ENCODE measurements at places on chromosomes 12 and 14.

- DNase-seq: peak; percentile 66
Observed at GRCh38 chr12:25322918-25323531, 72.3 kb upstream of the KRAS start.

DNA sequence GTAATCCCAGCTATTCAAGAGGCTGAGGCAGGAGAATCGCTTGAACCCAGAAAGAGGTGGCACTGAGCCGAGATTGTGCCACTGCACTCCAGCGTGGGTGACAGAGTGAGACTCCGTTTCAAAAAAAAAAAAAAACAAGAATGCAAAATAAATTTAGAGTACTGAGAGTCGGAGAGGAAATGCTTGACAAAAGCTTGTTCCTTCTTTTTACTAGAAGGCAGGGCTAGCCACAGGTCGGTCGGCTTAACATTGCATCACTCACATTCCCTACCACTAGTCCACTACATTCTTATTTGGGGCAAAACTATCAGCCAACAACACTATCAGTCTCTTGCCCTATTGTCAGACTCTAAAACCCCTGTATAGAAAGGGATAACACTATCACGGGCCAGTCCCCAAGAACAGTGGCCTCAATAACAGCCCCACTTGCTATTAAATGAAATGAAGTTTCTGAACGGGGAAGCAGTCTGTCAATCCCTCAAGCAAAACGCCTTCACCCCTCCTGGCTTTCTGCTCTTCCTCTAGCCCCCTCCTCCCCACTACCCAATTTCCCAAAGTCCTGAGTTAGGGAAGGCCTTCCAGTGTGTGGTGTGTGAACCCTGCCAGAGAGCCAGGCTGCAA lies 1.0 kb downstream of the RNF41 start:
- peak; percentile 56 for DNase-seq

- no peak for DNase-seq
Observed at GRCh38 chr12:66190519-66191370, 1.7 kb downstream of the IRAK3 start.

GRCh38 chr14:87113286-87113685 lies 879.7 kb downstream of the GALC start:
- no peak for DNase-seq

DNA sequence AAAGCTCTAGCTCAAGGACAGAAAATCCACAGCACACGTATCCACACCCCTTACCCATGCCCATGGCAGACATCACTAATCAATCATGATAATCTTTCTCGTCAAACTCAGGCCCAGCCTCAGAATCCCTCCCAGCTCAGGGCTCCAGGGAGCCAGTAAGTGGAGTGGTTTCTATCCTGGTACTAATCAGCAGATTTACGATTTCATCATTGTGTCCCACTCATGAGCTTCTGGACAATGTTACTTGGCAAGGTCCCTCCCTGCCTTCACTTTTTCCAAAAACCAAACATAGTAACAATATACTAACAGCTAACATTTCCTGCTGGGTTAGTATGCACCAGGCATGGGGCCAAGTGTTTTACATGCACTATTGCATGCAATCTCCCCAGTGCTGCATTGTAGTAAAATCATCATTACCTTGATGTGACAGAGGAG lies 45.8 kb upstream of the NCOR2 start:
- DNase-seq: peak; percentile 90

- DNase-seq: no peak
Observed at GRCh38 chr14:102557434-102558226, 34.8 kb upstream of the RCOR1 start.

- DNase-seq: no peak
Observed at GRCh38 chr14:28767030-28767852, 654 bp downstream of the FOXG1 start.

- DNase-seq: peak; percentile 27
Observed at GRCh38 chr14:61925043-61925442, 162.8 kb downstream of the SNAPC1 start.

DNA sequence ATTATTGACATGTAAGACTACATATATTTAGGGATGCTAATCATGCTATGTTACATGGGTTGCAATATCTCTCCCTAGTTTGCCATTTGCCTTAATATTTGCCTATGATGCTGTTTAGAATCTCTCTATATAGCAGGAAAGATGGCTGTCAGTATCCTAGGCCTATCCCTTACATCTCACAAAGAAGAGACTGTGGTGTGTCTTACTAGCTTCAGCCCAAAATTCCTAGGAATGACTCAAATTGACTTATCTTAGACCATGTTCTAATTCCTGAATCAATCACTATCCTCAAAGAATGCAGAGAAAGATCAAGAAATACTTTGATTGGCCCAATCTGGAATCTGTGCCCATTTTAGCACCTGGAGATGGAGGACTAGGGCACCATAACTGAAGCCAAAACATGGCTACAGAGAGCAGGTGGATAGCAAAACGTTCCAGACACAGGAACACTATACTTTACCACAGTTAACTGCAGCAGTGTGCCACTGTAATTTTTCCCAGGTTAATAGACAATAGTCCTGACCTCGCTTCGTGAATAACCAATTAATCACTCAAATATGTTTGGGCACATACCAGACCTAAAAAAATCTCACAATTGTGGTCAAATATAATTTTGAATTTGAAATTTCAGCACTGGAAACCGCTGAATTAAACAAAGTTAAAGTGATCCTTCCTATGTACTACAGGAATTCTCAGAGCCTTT lies 32.7 kb upstream of the GLIPR1 start:
- peak; percentile 43 for DNase-seq

GRCh38 chr14:69288956-69289705 lies 29.2 kb downstream of the GALNT16 start:
- DNase-seq: peak; percentile 38

DNA sequence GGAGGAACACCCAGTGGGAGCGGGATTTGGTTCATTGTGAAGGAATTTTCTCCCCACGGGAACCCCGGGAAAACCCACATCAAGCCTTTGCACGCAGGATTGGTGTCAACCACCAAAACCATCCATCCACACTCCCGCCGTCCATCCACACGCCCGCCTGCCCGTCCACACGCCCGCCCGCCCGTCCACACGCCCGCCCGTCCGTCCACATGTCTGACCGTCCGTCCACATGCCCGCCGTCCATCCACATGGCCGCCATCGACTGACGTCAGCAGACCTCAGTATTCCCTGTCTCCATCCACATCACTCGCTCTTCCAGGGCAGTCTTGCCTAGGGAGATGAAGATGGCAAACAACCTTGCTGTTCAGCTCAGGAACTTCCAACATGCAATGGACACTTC lies 6.7 kb upstream of the GPR132 start:
- no peak for DNase-seq

DNA sequence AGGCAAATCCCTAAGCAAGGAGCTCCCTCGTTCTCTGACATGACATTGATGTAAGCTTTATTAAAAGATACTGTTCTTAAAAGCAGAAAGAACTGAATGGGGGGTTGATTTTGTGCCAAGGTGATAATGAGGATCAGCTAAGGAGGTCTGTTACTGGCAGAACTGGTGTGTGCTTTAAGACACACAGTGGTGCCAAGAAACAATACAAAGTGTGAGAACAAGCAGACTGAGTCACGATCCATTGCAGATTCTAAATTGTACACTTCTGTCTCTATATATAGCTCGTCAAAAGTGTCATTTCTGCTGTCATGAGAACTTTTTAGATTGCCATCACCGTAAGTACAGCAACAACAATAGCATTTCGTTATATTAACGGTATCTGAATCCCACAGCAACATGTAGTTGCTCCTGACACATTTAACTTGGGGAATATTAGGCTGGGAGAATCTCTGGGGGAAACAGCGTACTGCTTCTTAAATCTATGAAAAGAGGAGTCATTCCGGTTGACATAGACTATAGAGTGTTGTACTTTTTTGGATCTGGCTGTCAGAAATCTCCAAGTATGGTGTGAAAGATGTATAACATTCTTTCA lies 151.3 kb upstream of the PRKD1 start:
- no peak for DNase-seq

GRCh38 chr14:96666088-96666487 lies 131.1 kb upstream of the VRK1 start:
- DNase-seq: no peak

GRCh38 chr14:81476816-81477215 lies 56.8 kb downstream of the SEL1L start:
- DNase-seq: no peak

DNA sequence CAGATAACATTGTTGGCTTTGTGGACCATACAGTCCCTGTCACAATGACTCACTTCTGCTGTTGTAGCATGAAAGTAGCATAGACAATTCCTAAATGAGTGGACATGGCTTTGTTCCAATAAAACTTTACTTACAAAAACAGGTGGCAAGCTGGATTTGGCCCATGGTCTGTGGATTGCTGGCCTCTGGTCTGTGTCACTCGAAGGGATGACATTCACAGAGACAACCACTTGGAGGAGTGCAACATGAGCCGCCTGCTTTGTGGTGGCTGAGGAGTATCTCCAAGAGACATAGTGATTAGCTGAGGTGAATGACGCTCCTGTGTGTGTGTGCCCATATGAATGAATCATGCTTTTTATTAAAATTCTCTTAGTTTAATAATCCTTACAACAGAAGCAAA lies 81.3 kb upstream of the NRXN3 start:
- no peak for DNase-seq

GRCh38 chr14:105075379-105076295 lies 10.4 kb upstream of the GPR132 start:
- peak; percentile 40 for DNase-seq

- DNase-seq: peak; percentile 62
Observed at GRCh38 chr14:68757618-68758081, 35.2 kb downstream of the ZFP36L1 start.

DNA sequence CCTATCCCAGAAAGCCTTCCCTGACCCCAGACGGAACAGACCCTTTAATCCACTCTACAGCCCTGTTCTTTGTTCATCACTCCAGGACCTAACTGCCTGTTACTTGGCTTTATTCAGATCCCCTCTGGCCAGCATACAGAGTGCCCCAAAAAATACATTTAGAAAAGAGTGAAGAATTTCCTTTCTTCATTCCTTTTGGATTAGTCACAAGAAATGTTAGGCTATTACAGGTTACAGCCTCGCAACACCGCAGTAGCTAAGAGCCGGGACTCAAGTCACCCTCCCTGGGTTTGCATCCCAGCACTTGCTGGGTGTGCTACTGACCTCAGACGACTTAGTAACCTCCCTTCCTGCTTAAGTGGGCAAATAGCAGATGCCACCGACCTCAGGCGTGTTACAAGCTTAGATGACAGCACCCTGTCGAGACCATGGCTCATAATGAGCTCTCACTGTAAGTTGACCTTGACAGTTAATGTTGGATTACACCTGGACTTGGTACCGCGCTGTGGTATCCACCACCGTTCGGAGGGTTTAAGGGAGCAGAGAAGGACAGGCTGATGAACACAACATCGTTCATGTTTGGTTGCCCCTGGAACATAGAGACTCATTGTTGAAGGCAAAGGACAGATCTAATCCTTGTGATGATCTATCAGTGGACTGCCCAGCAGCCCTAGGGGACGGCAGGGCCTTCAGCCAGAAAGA lies 12.9 kb downstream of the GLRX5 start:
- DNase-seq: peak; percentile 52

- DNase-seq: no peak
Observed at GRCh38 chr14:61611880-61612630, 83.3 kb upstream of the HIF1A start.

GRCh38 chr12:128661226-128661569 lies 162.6 kb downstream of the SLC15A4 start:
- DNase-seq: no peak

- DNase-seq: no peak
Observed at GRCh38 chr14:106556665-106557289, 1030.4 kb downstream of the TMEM121 start.

DNA sequence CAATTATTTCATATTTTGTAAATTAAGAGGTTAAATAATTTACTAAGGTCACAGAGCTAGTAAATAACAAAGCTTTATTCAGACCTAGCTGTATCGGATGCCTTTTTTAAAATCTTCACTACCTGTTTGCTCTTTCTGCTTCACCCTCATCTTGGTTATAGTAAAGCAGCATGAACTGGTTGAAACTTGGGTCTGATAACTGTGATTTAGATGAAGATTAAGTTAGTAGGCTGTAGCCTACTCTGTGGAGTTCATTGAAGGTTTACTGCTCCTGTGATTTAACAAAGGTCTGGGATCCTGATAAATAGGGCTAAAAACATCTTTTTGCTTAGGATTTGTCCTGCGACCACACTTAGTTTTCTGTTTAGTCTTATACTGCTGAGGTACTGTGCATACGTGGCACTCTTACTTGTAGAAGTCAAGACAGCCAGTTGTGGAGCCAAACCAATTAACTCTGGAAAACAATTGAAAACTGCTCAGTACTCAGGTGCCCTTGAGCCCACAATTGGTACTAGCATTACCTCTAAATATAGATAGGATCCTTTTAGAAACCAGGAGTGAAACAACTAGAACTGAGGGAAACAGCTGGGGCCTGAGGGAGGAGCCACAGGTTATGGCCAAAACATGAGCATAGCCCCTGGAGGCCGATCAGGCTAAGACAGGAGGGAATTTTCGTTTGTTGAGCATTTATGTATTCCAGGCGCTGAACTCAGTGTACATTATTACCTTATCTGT lies 2.3 kb downstream of the SPATS2 start:
- peak; percentile 36 for DNase-seq

DNA sequence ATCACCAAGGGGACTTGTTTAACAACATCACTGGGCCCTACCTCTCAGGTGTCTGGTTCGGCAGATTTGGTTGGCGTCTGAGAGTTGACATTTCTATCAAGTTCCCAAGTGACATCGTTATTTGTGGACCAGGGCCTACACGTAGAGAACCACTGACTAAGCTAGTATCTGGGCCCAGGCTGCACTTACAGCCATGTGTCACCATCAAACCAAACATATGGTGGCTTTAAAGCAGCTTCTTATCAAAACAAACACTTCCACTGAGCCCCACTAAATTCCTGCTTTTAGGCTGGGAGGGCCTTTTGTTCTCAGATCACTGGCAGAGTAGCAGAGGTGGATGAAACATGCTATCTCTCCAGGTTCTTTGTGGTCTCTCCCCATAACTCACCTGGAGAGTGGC lies 220.5 kb downstream of the PELI2 start:
- no peak for DNase-seq

- no peak for DNase-seq
Observed at GRCh38 chr12:42222724-42223123, 15.3 kb downstream of the YAF2 start.

DNA sequence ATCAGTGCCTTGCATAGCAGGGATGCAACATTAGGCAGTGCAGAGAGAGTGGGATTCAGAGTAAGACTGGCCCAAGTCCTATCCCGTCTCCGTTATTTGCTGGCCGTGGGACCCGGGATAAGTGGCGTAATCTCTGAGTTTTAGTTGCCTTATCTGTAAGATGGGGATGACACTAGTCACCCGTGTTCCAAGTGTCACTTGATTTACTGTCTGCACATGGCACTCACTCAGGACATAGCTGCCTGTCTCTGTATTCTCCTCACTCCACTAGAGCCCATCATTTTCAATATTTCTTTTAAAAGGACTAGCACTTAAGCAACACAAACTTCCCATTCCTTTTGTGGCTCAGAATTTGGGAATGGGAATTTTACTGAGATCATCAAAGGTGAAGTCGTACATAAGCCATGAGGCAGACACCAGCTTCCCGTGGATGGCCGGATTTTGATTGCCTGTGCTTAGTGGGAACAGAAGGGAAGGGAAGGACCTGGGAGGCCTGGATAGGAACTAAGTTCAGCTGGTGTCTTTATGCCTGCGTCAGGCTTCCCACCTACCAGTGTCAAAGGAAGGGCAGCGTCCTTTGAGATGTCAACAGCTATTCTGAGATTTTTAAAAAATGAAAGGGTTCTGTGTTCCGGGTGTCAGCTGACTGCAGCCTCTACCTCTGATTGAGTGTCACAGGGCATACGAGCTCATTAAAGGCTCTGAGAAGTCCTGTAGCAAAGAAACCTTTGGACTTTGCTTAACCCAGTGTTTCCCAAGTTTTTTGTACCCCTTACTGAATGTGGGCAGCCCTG lies 361.4 kb downstream of the CACNA1C start:
- DNase-seq: no peak

Data from fibroblast of upper back skin (primary cell).